ENCODE measurements at places on chromosomes 2 and 18.

- no peak for DNase-seq
Observed at GRCh38 chr2:181782660-181783059, 102.3 kb upstream of the NEUROD1 start.

GRCh38 chr18:31510319-31510718 lies 12.3 kb downstream of the DSG2 start:
- no peak for DNase-seq

DNA sequence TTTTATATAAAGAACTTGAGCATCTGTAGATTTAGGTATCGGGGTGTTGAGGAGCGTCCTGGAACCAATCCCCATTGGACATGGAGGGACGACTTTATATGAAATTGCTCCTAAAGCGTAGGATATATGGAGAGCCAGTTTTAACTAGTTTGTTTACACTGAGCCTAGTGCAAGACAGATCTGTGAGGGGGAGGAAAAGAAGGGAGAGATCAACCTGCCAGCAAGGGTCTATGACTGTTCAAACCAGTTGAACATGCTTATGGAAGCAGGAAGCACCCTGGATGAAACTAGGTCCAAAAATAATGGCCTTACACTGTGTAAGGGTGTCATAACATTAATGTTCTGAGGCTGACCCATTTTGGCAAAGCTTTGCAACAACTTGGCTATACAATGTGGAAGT lies 34.0 kb upstream of the SLC40A1 start:
- DNase-seq = no peak

- DNase-seq = no peak
Observed at GRCh38 chr2:95121093-95121406, 558 bp downstream of the MRPS5 start.

- no peak for DNase-seq
Observed at GRCh38 chr18:63097178-63097577, 222.4 kb downstream of the BCL2 start.

DNA sequence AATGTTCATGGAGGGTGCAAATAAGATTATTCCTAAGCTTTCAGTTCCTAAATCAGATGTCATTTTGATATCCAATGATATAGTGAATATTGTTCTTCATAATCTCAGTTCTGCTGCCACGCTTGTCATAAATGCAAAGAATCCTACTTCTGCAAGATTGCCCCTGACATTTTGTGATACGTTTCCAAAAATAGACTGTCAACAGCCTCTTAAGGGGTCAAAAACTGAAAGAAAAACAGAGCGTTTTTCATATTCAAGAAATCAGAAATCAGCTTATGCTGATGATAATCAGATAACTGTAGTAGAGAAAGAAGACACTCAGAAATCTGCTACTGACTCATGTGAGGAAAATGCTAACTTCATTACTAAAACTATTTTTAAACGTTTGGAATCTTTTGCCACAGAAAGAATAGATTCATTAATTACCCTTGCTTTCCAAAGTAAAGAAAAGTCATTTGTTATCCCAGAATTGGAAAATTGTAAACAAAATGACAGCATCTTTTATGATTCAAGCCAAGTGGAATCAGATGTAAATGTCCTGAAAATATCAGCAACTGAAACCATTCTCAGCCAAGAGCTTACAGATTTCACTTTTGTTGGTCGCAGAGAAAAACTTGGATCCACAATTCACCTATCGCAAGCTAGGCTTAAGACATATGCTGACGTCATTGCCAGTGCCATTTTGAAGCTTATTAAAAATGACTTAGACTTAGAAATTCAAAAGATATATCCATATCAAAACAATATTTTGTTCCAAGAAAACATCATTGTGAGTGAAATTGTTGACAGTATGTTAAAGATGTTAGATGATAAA lies 55.1 kb downstream of the FSIP2 start:
- DNase-seq = no peak

All from activated naive CD4-positive, alpha-beta T cell (primary cell).